B cell (primary cell): ENCODE measurements at places on chromosomes 1 and 21. TPM values are rescaled to one million over a fixed set of nuclear protein-coding genes. Genes with fewer than 3 reads are reported as not detected.

- no peak for DNase-seq
Measured at GRCh38 chr1:15847893-15848142, 311 bp downstream of the SPEN start.

DNA sequence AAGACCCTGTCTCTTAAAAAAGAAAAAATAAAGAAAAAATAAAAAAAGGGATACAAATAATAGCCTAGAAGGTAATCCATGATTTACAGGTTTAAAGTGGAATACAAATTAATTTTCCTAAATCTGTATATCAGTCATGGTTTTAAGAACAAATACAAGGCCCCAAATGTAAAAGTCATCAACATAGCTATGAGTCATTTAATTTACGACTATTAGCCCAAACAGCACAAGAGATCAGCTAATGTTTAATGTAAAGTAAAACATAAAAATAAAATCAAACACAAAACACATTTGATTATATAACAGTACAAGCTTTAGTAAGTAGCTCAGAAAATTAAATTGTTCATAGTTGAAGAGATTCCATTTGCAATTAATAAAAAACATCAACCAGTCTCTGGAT is 20.3 kb upstream of the TAL1 start:
- no peak for DNase-seq

DNA sequence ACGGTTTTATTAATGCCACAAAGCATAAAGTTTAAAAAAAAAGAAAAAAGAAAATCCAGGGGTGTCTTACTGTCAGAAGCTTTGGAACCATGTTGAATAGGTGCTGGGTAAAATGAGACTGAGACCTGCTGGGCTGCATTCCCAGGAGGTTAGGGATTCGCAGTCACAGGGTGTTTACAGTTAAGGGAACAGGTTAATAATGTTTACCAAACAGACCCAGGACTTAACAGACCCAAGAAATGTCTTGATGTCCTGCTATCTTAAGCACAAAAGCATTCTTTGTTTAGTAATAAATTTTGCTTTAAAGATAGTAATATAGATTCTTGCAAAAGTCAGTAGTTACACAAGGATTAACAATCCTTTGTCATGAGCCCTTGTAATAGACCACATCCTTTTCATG is 54.7 kb downstream of the OLFML3 start:
- no peak for DNase-seq

GRCh38 chr1:48767975-48768510 is 8.6 kb downstream of the BEND5 start:
- peak; percentile 53 for DNase-seq

DNA sequence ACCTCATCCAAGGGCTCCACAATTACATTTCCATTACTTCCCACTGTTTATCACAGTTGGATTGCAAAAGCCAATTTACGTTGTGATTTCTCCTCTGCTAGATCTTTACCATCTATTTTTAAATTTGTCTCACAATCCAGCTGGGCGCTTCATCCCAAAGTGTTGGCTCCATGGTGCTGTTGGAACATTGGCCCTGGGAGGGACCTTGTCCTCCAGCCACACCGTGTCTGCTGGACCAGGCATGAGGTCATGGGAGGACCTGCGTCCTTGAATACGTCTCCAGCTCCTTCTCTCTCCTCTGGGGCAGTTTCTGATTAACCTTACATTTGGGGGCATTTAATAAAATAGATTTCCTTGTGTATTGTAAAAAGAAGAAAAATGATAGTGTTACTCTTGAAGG is 125.4 kb downstream of the KCNJ6 start:
- no peak for DNase-seq

Gene DRAXIN
- 0.30 and 0.41 TPM in 2 replicates for total RNA-seq
